Stimulated activated CD4-positive, alpha-beta T cell treated with anti-CD3 and anti-CD28 coated beads, TNF-alpha, amount 100 ng/mL, for 1 hour (primary cell): ENCODE measurements at places on chromosomes 2 and 18.

DNA sequence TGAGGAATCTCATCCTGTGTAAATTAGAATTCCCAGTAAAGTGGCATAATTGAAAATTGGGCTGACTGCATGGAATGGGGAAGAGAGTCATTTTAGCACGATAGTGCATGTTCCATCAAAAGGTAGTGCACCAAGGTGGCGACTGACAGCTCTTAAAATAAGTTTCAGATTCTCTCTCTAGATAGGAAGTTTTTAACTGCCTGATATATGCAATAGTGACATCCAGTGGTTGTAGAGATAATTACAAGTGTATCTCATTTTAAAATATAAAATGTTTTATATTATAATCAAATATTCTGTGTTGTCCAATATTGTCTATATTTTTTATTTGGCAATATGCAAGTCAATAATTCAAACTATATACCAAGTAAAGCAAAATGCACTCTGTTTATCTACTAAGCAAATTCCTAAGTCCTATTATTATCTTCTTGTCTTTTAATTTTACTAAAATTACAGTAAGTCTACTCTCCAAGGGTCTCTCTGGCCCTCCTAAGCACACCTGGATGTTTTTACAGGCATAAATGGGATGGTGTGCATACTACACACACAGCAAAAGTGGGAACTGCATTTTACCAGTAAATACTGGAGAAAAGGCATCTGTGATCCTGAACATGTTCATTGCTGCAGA is 397.7 kb upstream of the HNRNPA3 start:
- no peak for DNase-seq

- DNase-seq = no peak
Measured at GRCh38 chr2:27992787-27993401, 102.4 kb downstream of the BABAM2 start.

DNA sequence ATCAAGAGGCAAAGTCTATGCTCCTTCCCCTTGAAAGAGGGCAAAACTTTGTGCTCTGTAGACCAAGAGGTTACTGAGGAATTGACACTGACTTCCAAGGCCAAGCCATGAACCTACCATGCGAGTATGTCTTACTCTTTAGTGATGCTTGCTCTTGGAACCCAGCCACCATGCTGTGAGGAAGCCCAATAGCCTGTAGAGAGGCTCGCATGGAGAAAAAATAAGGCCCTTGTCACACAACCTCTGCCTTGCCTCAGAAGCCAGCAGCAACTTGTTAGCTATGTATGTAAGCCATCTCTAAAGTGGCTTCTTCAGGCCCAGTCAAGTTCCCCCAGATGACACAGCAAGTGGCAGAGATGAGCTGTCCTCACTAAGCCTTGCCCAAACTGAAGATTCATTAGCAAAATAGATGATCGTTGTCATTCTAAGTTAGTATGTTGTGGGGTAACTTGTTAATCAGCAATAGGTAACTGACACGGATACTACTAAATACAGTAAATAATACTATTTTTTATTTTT is 66.1 kb upstream of the RGPD5 start:
- no peak for DNase-seq

- no peak for DNase-seq
Measured at GRCh38 chr2:792687-793086, 115.5 kb upstream of the TMEM18 start.

GRCh38 chr18:74532511-74533025 is 1.7 kb upstream of the CNDP1 start:
- no peak for DNase-seq

DNA sequence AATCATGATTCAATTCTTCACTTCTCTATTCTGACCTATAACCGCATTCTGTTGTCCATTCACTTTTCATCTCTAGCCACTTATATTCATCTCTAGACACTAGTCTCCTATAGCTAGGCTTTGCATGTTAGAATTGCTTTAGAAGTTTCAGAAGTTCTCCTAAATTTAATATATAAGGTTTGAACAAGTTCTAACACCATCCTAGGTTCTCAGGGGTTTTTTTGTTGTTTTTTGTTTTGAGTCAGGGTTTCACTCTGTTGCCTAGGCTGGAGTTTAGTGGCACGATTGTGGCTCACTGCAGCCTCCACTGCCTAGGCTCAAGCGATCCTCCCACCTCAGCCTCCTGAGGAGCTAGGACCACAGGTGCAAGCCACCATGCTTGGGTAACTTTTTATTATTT is 19.9 kb downstream of the WDSUB1 start:
- no peak for DNase-seq

DNA sequence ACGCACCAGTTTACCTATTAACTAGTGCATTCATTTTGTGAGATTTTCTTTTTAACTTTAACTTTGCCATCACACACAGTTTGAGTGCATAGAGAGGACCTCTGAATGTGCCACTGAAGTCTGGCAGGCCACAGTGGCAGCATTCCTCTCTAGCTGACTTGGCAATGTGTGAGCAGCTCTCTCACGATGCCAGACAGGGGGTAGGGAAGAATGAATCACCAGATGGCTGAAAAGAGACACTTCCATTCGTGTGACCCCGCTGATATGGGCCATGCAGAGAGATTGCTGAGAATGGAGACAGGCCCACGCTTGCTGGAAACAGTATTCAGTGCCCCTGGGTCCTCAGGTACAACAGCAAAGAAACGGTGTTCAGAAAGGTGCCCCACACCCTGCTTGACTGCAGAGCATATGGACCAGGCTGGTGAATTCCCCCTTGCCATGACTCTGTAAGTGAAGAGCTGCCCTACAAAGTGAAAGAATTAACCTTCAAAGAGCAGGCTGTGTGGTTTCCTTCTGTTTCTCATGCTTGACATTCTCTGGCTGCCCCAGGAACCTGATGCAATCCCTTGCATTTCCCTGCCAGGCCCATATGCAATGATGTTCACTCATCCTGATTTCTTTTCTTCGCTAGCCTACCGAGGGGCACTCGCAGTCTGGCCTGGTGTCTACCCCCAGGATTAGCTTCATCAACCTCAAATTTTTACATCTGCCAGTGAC is 236.1 kb downstream of the CDH20 start:
- DNase-seq = no peak

DNA sequence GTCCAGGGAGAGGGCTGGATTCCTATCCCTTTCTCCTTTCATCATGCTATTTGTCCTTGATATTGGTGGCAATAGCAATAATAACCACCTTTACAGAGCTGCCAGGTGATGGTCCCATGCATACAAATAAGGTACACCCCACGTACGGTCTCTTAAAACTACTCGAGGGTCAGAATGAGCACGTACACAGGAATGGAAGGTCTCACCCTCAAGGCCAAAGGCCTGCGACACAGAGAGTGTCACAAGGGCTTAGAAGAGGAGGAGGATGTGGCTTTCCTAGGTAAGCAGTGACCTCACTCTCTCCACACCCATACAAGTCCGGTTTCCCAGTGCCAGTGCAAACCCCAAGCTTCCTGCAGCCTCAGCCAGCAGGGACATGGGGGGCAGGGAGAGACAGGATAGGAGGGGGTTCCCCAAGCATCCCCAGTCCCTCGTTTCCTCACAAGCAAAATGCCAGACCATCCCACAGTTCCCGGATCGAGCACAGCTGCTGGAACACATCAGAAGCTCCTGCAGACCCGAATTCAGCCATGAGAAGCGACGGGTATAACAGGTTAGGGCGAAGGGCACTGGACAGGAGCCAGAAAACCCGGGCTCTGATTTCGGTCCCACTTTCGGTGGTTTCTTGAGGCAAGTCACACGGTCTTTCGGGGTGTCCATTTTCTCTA is 49.2 kb downstream of the PLB1 start:
- DNase-seq = no peak

DNA sequence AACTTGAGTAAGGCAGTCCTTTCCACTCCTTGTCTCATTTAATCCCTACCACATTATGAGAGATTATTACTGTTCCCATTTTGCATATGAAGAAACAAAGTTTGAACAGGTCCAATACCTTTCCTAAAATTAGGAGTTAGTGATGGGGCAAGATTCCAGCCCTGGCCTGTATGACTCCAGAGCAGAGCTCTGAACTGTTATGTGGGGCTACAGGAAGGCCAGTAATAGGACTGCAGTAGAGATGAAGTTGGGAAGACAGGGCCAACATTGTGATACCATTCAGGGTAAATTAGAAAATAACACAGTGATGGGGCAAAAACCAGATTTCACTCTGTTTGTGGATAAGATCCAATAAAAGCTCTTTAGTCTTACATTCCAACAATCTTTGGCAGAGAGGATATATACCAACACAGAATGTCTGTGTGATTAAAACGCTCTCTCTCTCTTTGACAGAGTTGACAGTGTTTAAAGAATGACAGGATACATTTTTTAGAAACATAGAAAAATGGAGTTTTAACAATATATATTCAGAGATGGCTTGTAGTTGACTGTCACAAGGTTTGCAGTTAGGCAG is 22.7 kb downstream of the KATNAL2 start:
- no peak for DNase-seq

- DNase-seq = no peak
Measured at GRCh38 chr2:40346535-40347354, 105.1 kb downstream of the SLC8A1 start.

- no peak for DNase-seq
Measured at GRCh38 chr2:45879406-45879805, 227.9 kb downstream of the PRKCE start.

DNA sequence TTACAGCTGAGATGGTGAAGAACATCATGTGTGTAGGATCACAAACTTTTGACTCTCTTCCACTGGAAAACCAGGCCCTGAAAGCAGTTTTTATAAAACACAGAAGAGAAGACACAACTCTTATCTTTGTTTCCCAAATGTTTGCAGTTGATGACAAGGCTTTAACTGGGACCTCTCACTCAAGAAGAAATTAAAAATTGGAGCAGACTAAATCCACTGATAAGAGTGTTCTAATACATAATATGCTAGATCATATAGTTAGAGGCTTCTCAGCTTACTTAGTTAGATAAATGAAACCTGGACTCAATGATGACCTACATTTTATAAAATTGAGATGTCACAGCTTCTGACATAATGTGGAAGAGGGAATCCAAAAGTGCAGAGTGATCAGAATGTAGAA is 158.3 kb upstream of the WDSUB1 start:
- DNase-seq = no peak

DNA sequence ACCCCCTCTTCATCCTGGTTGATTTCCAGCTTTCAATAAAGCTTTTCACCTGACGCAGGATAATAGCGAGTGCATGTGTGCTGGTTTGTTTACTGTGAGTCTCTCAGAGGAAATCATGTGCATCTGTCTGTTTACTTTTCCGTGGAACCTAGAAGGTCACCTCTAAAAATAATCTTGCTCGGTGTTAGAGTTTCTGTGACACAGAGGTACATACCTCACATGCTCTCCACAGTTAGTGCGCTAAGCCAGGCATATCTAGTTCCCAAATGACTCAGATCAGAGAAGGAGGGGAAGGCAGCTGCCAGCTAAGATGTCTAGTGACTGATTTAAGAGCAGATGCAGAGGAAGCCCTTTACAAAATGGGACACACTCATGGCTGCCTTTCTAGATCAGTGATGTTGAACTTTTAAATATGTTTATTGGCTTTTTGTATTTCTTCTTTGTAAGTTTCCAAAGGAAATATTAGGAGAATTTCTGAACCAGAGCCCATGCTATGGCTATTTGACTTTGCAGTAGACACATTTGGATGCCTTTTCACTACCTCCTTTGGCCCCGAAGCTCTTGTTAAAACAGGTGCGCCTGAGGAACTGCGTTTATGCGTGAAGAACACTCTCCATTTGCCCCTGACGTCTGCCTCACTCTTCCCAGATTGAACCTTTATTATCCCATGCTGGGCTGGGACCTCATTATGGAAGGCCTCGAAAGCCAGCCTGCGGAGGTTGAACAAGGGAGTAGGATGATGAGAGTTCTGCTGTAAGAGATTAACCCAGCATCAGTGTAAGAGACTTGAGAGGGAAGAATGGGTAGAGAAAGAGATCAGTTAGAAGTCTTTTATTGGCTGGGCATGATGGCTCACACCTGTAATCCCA is 145.6 kb downstream of the FAM161A start:
- no peak for DNase-seq

DNA sequence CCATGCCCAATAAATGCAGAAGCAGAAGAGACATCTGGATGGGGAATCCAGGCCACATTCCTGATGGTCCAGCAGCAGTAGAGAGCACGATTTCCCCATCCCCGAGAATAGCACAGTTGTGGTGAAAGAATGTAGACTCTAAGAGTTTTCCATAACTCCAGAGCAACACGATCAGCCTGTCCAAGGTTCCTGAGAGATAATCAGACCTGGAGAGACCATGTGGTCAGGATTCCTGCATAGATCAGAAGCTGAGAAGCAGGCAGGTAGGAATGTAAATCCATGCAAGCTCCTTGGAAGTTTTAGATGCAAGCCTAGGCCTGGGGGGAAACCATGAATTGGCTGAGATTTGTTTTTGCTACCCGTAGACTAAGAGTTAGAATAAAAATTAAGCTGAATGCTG is 34.2 kb upstream of the PTPRM start:
- no peak for DNase-seq

DNA sequence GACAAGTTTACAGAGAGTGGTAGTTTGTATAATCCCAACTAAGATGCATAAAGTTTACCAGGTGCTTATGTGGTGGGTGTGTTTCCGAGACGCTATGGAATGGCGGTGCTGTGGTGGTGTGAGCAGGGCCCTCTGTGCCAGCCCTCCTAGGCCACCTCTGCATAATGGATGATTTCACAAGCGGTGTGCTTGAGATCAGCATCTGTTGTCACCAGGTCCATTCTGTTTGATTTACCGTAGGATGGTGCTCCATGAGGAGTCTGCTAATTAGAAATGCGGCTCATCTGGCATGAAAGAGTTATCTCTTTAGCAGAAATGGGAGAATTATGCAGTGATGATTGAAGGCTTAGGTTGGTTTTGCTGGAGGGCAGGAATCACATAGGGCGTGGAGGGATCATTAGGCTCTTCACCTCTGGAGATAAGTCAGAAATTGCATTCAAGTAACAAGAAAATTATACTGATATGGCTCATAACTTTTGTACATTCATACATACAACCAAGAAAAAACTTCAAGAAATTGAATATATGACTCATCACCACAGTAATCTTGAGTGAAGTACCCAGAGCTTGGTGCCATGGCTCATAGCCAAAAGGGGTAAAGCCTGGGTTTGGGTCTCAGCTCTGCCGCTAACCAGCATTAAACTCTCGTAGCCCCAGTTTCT is 41.4 kb downstream of the CRIM1 start:
- DNase-seq = no peak

DNA sequence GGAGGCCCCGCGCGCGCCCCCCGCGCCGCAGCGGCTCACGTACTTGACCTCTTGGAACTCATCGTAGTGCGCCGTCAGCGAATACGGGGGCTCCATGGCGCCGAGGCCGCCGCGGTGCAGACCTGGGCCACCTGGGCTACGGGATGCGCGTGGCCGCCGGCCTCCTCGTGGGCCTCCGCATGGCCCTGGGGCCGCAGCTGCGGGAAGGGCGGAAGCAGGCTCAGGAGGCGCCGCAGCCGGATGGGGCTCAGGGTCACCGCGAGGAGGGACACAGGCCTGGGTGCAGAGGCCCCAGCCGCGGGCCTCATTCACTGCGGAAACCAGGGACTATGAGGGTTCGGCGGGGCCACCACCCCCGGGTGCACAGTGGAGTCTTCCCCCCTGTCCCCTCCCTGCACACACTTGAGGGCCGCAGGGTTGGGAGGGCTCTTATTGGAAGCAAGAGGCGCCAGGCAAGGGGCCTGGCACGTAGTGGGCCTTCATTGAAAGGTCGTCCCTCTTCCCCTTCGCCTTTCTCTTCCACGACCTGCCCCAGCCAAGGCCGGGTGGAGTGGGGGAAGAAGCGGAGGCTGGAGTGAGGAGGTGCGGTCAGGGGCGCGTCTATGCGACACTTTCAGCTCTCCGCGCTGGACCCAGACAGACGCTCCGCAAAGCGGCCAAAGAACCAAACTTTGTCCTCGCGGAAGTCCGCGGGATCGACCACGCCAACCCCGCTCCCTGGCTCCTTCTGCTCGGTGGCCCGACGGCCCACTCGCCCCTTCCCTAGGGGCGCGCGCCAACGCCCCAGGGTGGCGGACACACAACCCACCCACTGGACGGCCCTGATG is 863 bp downstream of the ECEL1 start:
- no peak for DNase-seq
